Stimulated activated CD4-positive, alpha-beta T cell treated with anti-CD3 and anti-CD28 coated beads, Interleukin-12 subunit alpha, Interleukin-12 subunit beta, amount 100 ng/mL, for 4 hours (primary cell): ENCODE measurements at places on chromosomes 7 and 10.
A peak's percentile ranks its signal among the peaks of the same experiment; 100 is the strongest.

GRCh38 chr7:137953665-137954470 lies 48.0 kb downstream of the CREB3L2 start:
- DNase-seq, result no peak

GRCh38 chr10:119542357-119542987 lies at the start of gene RGS10:
Gene RGS10 (minus strand): TSS chr10:119542719. CDS start chr10:119542638, 81 bp downstream.
- DNase-seq, result peak; percentile 88

DNA sequence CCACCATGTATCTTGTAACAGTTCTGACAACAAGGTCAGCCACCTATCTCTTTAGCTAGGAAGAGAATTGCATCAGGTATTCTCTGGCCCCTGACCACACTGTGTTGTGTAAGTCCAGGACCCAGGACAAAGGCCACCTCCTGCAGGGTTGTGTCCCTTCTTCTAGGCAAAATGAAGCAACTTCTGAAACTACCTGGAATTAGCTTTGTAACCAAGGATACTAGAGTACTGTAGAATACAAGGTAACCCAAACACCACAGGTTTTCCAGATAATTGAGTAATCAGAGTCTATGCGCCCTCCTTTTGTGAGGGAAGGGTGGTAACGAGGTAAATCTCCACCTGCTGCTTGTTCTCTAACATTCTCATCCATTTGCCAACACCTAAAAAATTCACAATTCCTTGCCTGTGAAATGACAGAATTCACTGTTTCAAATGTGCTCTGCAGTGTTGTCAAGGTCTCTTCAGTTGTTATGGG lies 51.7 kb downstream of the SGMS1 start:
- DNase-seq, result no peak

DNA sequence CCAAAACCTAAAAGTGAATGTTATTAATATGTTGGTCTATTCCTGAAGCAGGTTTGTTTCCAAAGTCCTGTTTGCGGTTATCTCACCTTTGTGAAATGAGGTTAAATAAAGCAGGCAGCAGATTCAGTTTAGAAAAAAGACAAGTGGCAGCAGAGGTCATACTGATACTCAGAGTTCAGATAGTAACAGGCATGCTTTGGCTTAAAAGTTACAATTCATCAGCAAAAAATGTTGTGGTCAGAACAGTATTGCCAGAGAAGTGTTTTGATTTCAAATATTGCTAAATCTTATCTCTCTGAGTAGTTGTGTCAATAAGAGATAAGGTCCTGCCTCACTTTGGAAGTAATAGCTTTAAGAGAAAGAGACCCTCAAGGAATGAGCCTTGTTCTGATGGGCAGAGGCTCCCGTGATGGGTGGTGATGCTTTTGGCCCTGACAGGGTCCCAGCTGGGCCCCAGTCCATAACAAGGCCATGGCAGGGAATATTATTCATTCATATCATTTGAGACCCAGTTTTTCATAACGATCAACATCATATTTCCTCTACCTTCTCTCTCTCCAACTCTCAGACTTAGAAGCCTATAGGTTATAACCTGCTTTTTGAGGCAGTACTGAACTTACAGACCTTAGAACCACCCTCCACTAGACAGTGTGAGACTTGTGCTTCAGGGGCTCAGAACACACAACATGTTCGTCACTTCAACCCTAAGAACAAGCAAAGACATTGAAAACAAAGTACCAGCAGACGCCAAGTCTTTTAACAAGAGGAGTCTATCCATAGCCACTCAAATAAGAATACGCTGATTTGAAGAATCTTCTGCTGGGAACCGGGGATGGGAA lies 58.5 kb upstream of the AHR start:
- no peak for DNase-seq

- no peak for DNase-seq
These were observed at the start of gene RAPGEF5 for GRCh38 chr7:22356701-22357310. Gene RAPGEF5 (minus strand): TSS chr7:22357154. CDS start chr7:22357060, 94 bp downstream.

DNA sequence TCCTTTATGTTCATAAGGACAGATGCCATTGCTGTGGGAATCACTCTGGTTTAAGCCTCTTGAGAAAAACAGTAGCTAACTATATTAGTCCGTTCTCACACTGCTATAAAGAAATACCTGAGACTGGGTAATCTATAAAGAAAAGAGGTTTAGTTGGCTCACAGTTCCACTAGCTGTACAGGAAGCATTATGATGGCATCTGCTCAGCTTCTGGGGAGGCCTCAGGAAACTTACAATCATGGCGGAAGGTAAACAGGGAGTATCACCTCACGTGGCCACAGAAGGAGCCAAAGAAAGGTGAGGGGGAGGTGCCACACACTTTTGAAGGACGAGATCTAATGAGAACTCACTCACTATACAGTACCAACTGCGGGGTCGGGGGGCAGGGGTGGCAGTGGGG lies 2.9 kb upstream of the CAV2 start:
- DNase-seq, result no peak

GRCh38 chr7:151429560-151430331 lies 10.2 kb downstream of the CRYGN start:
- no peak for DNase-seq

DNA sequence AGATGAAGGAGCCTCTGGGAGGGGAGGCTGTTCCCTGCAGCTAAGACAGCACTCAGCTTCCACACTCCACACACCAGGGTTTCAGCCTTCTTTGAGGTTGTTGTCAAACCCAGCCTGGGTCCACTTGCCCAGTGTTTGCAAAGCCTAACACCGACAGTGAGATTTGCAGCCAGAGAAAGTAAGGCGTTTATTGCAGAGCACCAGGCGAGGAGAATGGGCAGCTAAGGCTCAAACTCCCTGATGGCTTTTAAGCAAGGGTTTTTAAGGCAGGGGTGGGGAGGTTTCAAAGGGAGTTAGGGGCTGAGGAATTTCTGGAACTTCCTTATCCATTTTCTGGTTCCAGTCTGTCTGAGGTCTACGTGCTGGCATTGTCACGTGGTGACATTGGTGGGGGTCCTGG lies 4.7 kb upstream of the ZNF775 start:
- DNase-seq, result no peak

DNA sequence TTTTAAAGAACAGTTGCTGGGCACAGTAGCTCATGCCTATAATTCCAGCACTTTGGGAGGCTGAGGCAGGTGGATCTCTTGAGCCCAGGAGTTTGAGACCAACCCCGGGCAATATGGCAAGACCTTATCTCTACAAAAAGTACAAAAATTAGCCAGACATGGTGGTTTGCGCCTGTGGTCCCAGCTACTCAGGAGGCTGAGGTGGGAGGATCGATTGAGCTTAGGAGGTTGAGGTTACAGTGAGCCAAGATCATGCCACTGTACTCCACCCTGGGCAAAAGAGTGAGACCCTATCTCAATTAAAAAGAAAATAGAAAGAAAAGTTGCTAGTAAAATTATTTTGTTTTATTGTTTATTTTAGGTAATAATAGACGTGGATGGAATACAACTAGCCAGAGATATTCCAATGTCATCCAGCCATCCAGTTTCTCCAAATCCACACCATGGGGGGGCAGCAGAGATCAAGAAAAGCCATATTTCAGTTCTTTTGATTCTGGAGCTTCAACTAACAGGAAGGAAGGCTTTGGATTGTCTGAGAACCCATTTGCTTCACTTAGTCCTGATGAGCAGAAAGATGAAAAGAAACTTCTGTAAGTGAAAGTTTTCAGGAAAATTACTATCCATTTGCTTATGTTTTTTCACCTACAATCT lies 3.0 kb downstream of the NUP42 start:
- DNase-seq, result no peak

DNA sequence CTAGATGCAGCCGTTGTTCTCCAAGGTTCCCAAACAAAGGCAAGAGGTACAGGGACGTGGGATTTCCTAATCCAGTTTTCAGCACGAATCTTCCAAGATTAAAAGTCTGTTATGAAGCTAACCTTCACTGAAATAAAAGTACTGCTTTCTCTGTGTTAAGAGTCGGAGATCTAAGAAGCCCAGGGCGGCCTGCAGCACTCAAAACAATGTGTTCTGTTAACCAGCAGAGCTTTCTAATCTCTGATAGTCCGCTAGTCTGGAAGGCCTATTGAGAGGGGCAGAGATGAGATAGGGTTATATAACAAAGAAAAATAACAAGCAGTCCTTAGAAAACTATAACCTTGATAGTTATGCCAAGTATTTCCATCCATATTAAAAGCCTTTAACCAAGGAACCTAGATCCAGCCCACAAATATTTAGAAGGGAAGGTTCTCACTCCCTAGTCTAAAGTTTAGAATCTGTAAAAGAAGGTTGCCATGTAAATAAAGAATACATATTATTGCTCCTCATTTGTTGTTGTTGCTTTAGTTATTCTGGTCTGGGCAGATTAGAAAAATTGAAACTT lies 106.3 kb upstream of the SVIL start:
- DNase-seq, result no peak
